ENCODE measurements at places on chromosomes 12 and 14.

DNA sequence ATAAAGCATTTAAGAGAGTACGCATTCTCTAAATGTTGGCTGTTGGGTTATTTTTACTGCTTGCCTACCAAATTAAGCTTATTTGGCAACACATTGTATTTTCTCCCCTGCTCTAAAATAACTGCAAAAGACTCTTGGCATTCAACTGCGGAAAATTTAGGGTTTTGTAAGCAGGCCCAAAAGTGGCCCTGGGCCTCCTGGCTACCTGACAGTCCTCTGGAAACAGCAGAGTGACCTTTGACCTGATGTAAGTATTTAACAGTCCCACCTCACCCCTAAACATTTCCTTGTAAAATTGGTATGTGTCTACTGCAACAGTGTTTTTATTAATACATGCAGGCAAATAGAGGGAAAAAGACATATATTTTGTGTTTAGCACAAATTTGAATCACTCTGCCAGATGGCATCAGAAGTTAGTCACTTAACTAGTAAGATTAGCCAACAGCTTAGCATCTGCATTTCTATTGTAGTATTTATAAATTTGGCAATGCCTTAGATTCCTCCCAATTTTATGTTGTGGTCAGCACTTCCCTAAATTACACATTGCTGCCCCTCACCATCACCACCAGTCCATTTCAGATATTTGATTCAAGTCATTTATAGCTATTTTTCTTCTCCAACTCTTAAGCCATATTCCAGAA lies 11.2 kb downstream of the LLPH start:
- DNase-seq, result no peak

- no peak for DNase-seq
Observed at GRCh38 chr12:58323676-58324075, 382.3 kb downstream of the ATP23 start.

DNA sequence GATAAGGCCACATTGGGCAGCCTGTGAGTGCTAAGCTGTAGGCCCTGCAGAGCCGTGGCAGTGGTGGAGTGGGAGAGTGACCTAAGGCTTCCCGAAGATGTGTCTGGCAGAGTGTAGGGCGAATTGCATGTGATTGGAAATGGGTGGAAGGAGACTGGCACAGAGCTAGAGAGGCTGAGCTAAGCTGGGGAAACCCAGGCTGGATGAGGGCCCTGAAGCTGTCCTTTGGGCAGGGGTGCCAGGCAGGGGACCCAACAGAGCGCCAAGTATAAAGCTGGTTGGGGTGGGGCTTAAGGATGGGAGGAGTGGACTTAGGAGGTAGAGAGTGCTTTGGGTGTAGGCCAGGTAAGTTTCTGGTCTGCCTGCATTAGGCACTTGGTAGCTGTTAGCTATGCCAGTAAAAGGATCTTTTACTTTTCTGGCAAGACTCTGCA lies 47.9 kb downstream of the WDR20 start:
- peak; percentile 39 for DNase-seq

- DNase-seq, result peak; percentile 91
Observed at GRCh38 chr14:101721951-101722661, 39.4 kb upstream of the PPP2R5C start.

GRCh38 chr12:72610342-72610741 lies 338.2 kb downstream of the TRHDE start:
- no peak for DNase-seq

GRCh38 chr12:93848523-93849101 lies 171.4 kb downstream of the CRADD start:
- DNase-seq, result no peak

GRCh38 chr12:104533134-104533533 lies 76.4 kb downstream of the CHST11 start:
- DNase-seq, result peak; percentile 41

- no peak for DNase-seq
Observed at GRCh38 chr12:121712190-121712460, 427 bp upstream of the TMEM120B start.

DNA sequence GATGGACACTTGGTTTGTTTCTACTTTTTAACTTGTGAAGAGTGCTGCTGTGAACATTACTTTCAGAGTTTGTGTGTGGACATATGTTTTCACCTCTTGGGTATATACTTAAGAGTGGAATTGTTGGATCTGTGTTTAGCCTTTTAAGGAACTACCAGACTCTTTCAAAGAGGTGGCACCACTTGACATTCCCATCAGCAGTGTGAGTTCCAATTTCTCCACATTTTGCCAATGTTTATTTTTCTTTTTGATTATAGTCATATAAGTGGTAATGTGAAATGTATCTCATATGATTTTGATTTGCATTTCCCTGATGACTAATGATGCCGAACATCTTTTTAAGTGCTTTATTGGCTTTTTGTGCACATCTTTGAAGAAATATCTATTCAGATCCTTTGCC lies 44.8 kb downstream of the ARHGAP5 start:
- no peak for DNase-seq

GRCh38 chr14:33671556-33671955 lies 279.3 kb downstream of the EGLN3 start:
- DNase-seq, result no peak

All from astrocyte of the hippocampus (primary cell).